ENCODE measurements at places on chromosomes 2 and 18. TPM values are rescaled to one million over a fixed set of nuclear protein-coding genes. Genes with fewer than 3 reads are reported as not detected.

ANKRD62 gene
- not detected for total RNA-seq

KCNE4 gene
- total RNA-seq = 0.83 TPM

TNS1 gene
- total RNA-seq = 10.2 TPM

AOX1 gene
- 3.5 TPM for total RNA-seq

CFAP210 gene
- 0.80 TPM for total RNA-seq

NEU4 gene
- total RNA-seq = 0.24 TPM

FNDC4 gene
- 5.3 TPM for total RNA-seq

FBXO41 gene
- 5.5 TPM for total RNA-seq

CEP192 gene
- 8.6 TPM for total RNA-seq

FSIP2 gene
- not detected for total RNA-seq

PHLPP1 gene
- total RNA-seq = 6.7 TPM

CDCA7 gene
- 50.3 TPM for total RNA-seq

SPDYA gene
- total RNA-seq = 0.32 TPM

VWC2L gene
- not detected for total RNA-seq

CYP27C1 gene
- total RNA-seq = 4.9 TPM

CYP1B1 gene
- total RNA-seq = 6.9 TPM

AAMP gene
- total RNA-seq = 129 TPM

RAB27B gene
- total RNA-seq = 10.4 TPM

TCF7L1 gene
- total RNA-seq = 6.7 TPM

All from A549 treated with CORT108297 at 1 μM for 4 hours (cell line).